ENCODE measurements at places on chromosomes 2 and 18.

DNA sequence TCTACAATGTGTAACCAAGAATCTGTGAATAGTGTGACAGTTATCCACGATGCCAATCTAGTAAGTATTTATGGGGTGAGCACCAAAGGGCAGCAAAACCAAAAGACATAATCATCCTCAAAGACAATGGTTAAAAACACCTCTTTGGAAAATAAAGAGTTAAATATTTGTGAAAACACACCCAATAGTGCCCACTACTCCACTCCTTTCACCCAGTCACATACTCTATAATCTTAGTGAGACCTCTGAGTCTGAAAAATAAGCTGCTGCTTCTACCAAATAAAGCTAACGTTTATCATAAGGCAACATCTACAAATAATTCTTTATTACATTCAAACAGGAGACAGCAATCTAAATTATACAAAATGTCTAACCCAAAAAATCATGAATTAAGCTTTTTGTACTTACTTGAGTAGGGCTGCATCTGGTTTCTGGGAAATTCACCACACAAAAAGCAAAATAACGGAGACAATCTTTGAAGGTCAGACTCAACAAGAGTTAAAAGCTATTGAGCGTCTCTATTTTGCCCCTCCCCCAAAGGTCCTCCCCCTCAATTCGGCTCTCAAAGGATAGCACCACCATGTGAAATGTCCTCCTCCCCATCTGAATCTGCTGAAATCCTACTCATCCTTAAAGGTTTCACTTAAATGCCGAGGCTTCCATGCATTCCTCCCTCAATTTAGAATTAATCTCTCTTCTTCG, 2.0 kb downstream of the RAPH1 start:
- DNase-seq, result no peak

- peak; percentile 49 for DNase-seq
These were observed 53.4 kb downstream of the AAK1 start for GRCh38 chr2:69589973-69590652.

GRCh38 chr2:14632133-14632936, at the start of gene LRATD1:
Gene LRATD1 (plus strand): TSS chr2:14632717. CDS start chr2:14633980, 1,263 bp downstream.
- DNase-seq, result peak; percentile 35

GRCh38 chr2:32402091-32402490, 45.3 kb downstream of the BIRC6 start:
- no peak for DNase-seq

DNA sequence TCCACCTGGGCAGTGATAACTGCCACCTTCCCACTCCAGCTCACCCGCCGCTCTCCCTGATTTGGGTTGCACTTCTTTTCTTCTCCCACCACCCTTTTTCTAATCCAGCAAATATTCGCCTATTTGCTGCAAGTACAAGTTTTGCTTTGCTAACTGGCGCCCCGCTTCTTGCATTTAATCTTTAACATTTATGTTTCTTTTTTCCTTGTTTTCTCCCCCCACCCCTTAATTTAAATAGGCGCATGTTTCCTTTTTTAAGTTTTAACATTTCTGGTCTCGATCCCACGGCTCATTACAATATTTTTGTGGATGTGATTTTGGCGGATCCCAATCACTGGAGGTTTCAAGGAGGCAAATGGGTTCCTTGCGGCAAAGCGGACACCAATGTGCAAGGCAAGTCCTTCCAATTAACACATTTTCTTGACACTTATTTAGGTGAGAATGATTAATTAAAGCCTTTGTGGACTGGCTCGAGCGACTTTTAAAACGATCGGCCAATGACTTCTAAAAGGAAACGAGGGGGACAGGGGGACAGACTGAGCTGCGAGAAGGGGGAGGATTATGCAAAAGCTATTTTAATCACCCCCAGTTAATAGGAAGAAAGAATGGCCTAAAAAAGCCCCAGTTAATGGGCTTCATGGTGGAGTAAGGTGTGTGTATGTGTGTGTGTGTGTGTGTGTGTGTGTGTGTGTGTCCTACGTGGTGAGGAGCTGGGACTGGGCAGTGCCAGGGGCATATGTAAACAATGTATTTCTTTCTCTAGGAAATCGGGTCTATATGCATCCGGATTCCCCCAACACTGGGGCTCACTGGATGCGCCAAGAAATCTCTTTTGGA, 1.6 kb downstream of the TBR1 start:
- no peak for DNase-seq

GRCh38 chr2:234955971-234956509, 4.2 kb downstream of the SH3BP4 start:
- DNase-seq, result no peak

DNA sequence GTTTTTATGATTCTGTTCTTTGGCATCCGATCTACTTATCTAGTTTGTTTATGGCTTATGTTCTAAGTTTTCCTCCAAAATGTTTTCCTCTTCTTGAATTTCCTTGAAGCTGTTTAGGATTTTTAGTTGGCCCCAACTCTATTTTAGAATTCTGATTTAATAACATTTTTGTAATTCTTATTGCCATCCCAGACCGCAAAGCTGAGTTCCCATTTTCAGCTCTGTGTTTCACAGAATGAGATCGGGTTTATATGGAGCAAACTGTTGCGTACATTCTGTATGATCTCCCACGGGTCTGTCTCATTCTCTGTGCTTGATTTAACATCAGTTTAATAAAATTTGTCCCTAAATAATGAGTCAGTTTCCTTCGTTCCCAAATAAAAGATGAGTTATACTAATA, 59.3 kb downstream of the DPP4 start:
- no peak for DNase-seq

DNA sequence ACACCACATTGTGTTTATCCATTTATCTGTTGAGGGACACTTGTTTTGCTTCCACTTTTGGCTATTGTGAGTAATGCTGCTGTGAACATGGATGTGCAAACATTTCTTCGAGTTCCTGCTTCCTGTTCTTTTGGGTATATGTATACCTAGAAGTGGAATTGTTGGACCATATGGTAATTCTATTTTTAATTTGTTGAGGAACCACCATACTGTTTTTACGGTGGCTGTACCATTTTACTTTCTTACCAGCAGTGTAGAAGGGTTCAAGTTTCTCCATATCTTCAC, 23.1 kb downstream of the ANXA4 start:
- no peak for DNase-seq

DNA sequence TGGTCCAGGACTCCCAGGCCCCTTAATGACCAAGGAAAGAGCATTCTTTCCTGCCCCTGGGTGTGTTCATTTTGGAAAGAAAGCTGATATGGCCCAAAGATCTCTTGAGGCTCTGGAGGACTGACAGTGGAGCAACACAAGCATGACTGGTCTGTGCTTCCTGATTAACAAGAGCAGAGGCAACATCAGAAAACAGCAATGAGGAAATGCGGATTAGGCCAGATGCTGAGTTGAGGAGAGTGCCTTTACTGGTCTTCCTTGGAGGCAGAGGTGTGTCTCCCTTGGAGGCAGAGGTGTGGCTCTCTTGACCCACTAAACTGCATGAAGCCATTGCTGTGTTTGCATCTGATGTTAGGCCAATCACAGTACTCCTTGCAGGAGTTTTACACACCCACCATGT, 19.9 kb downstream of the IL36B start:
- no peak for DNase-seq

DNA sequence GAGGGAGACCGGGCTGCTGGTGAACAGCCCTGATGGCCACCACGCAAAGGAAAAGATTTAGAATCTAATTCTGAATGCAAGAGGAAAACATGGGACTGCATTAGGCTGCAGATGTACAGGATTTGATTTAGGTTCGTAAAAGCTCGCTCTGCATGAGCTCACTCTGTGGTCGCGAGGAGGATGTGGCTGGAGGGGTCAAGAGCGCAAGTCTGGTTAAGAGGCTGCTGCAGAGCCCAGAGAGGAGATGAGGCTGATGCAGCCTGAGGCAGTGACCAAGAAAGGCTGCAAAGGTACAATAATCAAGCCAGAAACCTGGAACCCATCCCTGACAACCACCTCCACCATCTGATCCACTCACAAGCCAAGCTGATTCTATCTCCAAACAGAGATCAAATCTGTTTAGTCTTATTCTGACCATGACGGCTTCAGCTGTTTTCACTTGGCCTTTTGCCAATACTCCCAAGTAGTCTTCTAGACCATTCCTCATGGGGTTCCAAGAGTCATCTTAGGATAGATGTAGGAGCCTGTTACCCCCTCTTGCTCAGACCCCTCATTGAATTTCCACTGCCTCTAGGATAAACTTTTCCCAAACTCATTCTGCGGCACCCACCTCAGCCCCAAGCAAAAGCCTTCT, 58.9 kb upstream of the ARL4C start:
- DNase-seq, result no peak

DNA sequence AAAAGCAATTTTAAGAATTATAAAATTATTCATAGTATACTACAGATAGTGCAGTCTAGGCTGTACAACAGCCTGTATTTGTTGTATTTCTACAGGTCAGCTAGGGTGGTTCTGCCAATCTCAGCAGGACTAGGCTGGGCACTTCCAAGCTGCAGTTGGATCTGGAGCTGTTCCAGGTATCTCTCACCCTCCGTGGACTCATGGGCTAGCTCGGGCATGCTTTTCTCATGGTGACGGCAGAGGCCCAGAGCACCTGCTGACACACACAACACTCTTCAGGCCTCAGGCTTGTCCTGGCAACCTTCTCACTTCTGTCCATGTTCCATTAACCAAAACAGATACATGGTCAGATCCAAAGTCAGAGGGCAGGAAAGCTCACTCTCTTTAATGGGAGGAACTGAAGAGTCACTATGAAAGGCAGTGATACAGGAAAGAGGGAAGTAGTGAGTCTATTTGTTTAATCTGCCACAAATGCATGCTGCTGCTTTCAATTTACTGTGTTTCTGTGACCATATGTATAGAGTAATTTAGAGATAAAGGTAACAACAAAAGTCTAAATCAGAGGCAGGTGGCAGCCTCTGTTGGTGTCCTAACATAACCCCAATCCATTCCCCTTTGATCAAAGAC, 462.4 kb upstream of the ACVR2A start:
- no peak for DNase-seq

- no peak for DNase-seq
These were observed 9.7 kb downstream of the GPR55 start for GRCh38 chr2:230915319-230915718.

DNA sequence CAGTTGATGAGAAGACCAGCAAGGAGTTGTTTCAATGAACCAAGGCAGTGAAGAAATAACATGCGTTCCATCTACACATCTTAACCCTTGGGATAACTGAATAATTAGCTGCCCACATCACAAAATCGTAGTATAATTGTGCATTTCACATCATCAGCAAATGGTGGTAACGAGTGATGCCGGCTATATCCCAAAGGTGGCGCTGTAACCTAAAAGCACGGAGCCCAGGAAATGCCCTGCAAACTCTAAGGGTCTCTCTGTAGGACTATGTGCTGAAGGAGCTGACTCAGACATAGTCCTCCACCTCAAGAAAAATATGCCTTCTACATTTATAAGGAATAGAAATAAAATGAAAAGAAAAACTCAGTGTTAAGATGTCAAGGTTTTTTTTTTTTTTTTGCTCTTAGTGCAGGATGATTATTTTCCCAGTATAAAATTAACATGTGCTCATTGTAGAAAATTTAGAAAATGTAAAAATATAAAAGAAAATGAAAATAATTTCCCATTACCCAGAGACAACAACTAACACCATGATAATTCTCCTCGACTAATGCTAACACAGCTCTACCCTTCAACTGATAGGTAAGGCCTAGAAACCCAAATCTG, 23.1 kb upstream of the DSG3 start:
- peak; percentile 67 for DNase-seq

GRCh38 chr18:28576941-28577340, 400.0 kb upstream of the CDH2 start:
- no peak for DNase-seq

Data from hematopoietic multipotent progenitor cell treated with erythropoietin and hydrocortisone succinate and interleukin-3 and kit ligand, for 6 days (in vitro differentiated cells).